Adipocyte (in vitro differentiated cells): ENCODE measurements at places on chromosomes 13 and 19.

- DNase-seq = no peak
These were observed 64.8 kb downstream of the MIPEP start for GRCh38 chr13:23824371-23824770.

DNA sequence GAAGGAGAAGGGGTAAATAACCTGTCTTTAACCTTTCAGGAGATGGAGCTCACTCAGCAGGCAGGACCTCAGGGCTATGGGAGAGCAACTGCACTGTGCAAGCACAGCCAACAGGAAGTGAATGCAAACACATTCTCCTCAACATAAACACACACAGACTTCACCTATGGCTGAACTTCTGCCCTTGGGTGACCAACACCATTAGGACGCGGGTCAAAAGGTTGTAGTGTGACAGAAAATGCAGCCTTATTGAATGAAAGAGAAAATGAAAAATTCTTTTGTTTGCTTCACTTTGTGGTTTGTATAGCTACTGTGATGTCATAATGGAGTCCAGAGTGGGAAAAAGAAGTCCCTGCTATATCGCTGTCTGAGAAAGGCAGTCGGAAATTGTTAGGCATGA lies 323.0 kb downstream of the NDFIP2 start:
- no peak for DNase-seq

DNA sequence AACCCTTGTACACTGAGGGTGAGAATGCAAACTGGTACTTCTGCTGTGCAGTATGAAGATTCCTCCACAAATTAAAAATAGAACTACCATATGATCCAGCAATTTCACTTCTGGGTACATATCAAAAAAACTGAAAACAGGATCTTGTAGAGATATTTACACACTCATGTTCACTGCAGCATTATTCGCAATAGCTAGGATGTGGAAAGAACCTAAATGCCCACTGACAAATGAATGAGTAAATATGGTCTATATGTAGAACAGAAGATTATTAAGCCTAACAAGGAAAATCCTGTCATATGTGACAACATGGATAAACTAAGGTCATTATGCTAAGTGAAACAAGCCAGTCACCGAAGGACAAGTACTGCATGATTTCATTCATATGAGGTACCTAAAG lies 304.7 kb downstream of the ENOX1 start:
- DNase-seq = no peak

DNA sequence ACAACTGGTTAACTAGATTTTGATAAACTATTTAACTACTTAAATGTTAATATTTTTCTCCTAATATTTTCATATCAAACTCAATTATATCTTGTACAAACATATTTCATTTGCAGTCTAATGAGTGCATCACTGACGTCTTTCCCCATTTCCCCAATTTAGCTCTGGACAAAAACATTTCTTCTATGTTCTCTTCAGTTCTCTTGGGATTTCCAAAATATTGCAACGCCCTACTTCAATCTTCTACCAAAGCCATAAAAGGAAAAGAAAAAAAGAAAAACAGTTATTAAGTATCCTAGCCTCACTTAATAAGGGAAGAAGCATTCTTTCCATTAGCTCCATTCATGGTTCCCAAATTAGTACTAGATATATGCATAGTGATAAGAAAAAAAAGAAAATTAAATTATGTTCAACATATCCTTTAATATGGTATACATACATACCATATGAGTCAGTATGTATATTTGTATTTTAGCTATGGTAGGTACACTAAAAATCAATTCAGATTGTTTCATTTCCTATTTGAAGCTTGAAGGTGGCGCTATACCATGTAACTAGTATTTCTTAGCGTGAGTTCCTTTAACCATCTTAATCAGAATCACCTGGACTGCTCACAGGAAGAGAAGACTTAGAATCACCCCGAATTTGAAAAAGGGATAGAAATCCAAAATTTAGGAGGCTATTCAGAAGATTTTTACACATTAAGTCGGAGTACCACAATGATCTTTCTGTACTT lies 9.9 kb downstream of the FBXL3 start:
- DNase-seq = no peak

DNA sequence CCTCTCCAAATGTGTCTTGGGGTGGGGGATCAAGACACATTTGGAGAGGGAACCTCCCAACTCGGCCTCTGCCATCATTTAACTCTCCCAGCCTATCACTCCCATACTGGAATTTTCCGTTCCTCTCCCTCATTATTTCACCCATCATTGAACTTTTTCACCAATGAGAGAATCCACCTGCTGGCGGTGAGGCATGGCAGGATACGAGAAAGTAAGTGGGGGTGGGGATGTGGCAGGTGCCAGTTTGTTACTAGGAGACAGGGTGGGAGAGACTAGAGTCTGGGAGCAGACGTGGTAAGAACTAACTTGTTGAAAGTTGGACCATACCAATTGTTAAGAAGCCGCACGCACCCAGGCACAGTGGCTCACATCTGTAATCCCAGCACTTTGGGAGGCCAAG lies 6.9 kb downstream of the GIPR start:
- no peak for DNase-seq

DNA sequence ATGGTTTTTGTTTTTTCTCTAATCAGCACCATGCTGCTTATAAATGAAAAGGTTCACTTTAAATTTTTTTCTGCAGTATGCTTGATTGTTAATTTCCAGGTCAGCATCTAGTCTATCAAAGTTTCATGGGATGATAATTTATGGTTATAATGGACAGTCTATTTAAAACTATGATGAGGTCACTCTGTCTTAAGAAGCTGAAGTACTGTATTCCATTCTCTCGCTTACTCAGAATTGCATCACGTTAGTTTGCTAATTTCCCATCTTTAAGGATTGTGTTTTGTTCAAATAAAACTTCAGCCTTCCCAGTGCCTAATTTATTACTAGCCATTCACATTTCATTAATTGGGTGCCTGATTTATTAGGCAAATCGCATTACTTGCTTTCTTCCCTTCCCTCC lies 94.3 kb downstream of the GPC6 start:
- DNase-seq = no peak

DNA sequence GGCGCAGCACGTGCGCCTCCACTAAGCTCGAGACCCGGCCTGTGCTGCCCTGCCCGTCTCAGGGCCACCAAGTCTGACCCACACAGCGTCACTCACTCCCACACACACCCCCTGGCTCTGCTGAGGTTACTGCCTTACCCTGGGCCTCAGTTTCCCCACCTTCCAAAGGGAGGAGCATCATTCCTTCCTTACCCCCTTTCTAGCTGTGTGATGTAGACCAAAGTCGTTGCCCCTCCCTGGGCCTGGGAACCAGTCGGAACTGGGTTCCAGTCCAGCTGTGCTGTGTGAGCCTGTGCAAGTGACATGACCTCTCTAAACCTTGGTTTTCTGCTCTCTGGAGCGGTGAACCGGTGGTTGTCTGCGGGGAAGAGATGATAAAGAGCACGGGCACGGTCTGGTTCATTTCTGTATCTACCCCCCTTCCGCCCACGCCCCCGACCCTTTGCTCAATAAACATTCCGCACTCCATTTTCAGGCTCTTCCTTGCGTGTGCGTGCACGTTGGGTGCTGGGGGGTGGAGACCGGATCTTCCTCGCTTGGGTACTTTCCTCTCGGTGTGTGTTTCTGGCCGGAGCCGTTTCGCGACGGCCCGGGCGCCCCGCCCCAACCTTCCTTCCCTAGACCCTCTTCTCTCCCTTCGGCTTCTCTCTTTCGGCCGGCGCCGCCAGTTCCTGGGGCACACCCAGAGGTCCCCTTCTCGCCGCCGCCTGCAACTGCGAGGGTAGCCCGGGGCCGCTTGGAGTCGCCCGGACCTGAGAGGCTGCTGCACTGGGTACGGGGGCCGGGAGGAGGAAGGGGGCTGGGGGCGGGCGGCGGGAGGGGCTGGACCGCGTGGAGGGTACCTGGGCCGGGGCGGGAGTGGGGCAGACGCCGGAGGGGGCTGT lies at the start of gene ZNF581:
Gene ZNF581 (plus strand): TSS at position 647 of the 884 bp plus-strand sequence. CDS start 923 bp downstream, outside the sequence.
- peak; percentile 89 for DNase-seq

DNA sequence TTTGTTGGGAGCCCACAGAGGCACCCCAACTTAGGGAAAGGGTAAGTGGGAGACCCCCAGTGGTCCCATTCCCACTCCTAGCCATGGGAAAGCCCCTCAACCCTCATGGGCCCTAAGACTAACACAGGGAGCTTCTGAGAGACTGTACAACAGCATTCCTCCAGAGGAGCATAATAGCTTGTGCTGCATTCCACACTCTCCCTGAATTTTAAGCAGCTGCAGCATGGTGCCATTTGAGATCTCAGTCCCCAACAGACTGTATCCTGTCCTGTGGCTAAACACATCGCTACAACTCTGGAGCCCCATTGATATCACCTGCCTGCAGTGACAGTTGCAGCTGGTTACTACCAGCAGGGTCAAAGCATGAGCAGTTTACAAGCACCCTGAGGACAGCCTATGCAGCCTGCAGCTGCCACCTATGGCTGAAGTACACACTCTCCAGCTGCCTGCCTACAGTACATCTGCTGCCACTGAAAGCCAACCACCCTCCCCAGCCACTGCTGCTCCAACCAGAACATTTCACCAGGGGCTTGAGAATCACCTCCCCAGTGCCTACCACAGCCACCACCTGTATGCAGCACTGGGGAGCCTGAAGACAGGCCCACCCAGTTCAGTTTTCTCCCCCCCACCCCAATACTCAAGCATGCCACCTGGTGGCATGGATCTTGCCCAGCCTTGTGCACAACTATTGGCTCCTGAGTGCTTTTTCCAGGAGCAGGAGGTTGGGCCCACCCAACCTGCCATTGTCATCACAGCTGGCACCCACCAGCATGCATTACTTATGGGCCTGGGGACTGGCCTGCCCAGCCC lies 557.3 kb downstream of the GPC5 start:
- DNase-seq = no peak

- no peak for DNase-seq
These were observed 10.3 kb upstream of the SLC1A5 start for GRCh38 chr19:46798713-46799112.

GRCh38 chr19:17496337-17496997 lies 15.0 kb upstream of the PGLS start:
- peak; percentile 78 for DNase-seq

- peak; percentile 28 for DNase-seq
These were observed 140.9 kb downstream of the ABCC4 start for GRCh38 chr13:95160112-95160906.

- DNase-seq = no peak
These were observed 229.8 kb downstream of the KLF5 start for GRCh38 chr13:73288596-73288995.

GRCh38 chr19:3722443-3723109 lies 14.4 kb downstream of the TJP3 start:
- DNase-seq = peak; percentile 20

DNA sequence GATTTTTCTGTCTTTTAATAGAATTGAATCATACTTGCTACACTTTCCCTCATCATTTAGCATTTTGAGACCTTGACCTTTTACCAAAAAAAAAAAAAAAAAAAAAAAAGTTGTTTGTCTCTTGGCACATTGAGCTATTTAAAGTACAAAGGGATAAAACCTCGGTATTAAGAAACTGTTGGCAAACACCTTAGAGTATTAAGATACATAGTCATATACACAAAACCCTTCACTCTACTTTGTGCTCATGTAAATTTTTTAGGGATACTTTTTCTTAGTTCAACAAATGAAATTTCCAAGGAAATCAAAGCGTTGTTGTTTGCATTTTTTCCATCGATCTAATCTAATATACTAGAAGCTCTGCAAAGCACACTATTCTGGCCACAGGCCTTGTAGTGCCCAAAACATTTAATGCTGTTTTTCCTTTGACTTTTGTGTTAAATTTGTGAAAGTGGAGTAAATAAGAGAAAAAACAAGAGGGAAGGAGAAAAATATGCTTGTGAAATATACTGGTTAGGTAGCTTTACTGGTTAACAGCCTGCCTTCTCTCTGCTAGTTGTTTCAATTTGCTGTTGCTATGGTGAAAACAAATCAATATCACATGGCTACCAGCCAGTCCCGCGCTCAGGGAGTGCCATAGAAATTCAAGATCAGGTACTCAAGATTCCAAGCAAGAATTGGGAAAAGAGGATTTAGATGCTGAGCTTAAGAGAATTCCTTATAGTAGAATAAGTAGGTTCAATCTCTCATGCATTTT lies 2.6 kb downstream of the MBNL2 start:
- peak; percentile 66 for DNase-seq

DNA sequence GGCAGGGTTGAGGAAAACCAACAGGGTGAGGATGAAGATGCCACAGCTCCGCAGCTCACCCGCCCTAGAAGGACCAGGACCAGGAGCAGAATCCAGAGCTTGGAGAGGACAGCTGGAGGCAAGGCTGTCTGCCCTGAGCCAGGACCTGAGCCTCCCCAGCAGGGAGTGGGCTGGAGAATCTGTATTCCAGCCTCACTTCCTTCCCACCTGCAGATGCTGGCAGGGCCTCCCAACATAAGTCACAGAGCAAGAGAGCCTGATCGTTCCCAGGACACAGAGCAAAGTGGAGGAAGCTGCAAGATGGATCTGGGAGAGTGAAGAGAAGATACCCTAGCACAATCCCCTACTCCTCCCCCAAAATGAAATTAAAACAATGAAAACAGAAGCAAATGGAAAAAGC lies 61.7 kb upstream of the WASF3 start:
- DNase-seq = no peak

- no peak for DNase-seq
These were observed 17.1 kb upstream of the ZSCAN4 start for GRCh38 chr19:57651654-57651996.

DNA sequence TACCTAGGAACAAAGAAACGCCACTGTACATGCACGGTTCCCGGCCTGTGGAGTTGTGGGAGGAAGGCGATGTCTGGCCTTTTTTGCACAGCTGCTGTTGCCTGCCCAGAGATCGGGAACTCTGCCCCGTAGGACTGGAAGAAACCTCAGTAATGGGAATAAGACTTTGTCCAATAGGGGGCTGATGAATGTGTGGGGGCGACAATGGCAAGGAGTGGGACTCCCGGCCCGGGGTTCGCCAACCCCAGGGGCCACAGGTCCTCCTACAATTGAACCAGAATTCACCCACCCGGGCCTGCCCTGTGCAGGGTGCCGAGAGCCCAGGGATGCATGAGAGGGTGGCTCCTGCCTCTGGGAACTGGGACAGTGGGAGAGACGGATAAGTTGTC lies 2.0 kb upstream of the CEBPA start:
- DNase-seq = no peak

- DNase-seq = no peak
These were observed 778.3 kb upstream of the PCDH20 start for GRCh38 chr13:62193919-62194318.

DNA sequence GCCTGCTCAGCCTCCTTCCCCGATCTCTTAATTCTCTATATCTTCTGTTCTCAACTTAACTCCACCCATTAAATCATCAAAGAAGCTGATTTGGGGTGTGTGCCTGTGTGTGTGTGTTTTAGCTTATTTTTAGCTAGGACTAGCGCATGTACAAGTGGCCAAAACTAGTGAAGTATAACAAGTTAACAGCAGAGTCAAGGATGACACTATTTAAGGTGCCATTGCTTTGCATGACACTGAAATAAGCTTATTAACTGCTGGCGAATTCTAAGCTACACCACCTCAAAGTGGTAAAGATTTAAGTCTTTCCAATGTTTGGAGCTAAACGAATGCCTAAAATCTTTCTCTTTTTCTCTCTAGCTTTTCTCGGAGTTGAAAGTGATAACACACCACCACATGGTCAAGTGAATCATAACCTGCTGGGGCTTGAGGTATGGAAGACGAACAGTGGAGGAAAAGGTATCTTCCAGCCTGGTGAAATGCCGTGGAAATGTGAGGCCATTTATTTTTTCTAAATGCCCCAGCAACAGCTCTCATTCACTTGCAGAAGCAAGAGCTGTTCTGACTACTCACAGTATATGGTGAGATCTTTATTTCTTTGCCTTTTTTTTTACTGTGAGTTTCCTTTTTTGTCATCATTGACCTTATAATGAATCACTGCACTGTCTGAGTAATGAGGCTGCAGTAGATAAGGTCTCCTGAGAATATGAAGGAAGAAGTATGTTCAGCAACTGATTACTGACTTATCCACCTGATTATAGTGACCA lies 570.3 kb downstream of the PCDH9 start:
- peak; percentile 62 for DNase-seq

- DNase-seq = peak; percentile 21
These were observed 81.5 kb upstream of the MBNL2 start for GRCh38 chr13:97140611-97141010.
